ENCODE measurements at places on chromosomes 16 and 17.

- DNase-seq = no peak
These were observed 99.8 kb upstream of the CDH5 start for GRCh38 chr16:66266436-66267291.

DNA sequence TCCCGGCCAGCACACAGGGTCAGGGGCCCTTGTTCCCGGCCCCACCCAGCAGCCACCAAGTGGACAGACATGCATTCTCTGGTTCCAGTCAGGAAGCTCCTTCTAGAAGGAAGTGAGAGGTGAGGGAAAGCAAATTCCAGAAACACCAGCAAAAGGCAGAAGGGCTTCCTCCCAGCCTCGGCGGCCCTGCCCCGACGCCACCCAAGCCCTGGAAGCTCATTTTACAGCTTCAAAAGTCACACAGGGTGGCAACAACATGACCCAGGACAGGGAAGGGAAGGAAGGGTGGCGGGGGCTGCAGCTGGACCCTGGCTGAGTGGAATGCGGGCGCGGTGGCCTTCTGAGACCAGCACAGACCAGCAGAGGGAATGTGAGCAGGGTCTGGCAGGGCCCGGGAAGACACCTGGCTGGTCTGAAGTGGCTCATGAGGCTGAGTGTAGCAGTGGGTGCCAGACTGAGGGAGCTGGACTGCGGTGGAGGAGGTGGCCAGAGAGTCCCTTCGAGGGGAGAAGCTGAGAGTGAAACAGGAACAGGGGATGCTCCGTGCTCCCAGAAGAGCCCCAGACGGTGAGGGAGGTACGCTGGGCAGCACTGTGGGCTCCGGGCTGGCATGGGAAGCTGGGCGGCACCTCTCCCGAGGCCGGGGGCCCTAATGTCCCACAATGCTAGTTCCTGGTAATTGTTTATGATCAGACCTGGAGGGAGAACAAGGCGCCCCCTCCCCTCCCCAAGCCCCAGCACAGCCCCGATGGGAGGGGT, 1.9 kb upstream of the UNC13D start:
- DNase-seq = no peak

DNA sequence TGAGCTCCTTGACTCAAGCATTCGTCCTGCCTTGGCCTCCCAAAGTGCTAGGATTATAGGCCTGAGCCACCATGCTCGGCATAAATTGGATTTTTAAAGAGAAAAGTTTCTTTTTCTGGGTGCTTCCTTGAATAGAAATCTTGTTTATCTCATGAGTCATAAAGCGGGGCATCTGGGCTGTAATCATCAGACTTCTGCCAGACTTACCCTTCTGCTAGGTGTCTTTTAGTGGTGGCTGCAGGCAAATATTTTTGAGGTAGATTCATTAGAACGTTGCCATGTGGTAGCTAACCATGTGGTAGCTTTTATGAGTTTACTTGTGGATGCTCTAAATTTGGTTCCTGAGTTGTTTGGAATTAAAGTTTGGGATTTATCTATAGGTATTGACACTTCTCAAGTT, 13.4 kb downstream of the PGS1 start:
- DNase-seq = no peak

DNA sequence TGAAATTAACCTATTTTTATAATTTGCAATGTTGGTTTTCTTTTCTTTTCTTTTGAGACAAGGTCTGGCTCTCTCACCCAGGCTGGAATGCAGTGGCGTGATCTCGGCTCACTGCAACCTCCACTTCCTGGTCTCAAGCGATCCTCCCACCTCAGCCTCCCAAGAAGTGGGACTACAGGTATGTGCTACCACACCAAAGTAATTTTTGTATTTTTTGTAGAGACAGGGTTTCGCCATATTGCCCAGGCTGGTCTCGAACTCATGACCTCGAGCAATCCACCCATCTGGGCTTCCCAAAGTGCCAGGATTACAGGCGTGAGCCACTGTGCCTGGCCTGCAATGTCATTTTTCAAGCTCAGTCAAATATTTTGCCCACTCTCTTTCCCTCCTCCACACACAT, 36.0 kb downstream of the MYH11 start:
- no peak for DNase-seq

DNA sequence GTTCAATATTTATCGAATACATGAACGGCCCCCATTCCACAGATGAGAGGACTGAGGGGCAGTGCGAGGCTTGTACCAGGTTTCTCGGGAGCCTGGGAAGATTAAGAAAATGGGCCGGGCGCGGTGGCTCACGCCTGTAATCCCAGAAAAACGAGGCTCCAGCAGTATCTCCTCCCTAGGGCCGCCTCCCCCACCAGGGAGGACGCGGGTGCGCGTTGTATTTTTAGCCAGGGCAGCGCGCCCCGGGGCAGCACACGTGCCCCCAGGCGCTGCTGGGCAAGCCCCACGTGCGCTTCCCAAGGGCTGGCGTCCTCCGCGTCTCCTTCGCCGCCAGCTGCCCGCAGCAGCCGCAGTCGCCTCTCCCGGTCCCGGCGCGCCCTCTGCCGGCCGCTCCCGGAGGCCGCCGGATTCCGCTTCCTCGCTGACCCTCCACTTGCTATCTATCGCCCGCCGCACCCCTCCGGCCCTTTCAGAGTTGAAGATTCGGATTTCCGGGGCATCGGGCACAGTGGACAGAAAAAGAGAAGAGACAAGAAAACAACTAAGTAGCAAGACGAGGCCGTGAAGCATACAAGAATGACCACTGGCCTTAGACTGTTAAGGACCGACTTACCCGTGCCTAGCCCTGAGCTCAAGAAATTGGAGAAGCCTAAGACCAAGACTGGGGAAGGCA, 1.9 kb upstream of the YBX2 start:
- DNase-seq = no peak

GRCh38 chr16:72536723-72537435, 364.9 kb upstream of the PMFBP1 start:
- no peak for DNase-seq

All from NCI-H524 treated with DMSO at 0.1 percent for 48 hours (cell line).